Natural killer cell (primary cell): ENCODE measurements at places on chromosomes 6 and 20.

DNA sequence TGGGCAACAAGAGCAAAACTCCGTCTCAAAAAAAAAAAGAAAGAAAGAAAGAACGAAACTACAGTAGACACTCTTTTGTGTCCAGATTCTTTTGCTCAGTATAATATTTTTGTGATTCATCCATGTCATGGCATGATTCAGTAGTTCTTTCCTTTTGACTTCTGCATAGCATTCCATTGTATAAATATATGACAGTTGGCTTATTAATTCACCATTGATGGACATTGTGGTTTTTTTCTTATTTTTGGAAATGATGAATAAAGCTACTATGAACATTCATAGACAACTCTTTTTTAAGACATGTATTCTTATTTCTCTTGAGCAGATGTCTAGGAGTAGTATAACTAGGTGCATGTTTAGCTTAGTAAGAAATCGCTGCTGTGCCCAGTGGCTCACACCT, 10.3 kb upstream of the IER3 start:
- no peak for DNase-seq

GRCh38 chr6:108755257-108756240, 92.7 kb upstream of the ARMC2 start:
- DNase-seq, result no peak

GRCh38 chr6:23620911-23621401, 505.1 kb upstream of the NRSN1 start:
- DNase-seq, result no peak

DNA sequence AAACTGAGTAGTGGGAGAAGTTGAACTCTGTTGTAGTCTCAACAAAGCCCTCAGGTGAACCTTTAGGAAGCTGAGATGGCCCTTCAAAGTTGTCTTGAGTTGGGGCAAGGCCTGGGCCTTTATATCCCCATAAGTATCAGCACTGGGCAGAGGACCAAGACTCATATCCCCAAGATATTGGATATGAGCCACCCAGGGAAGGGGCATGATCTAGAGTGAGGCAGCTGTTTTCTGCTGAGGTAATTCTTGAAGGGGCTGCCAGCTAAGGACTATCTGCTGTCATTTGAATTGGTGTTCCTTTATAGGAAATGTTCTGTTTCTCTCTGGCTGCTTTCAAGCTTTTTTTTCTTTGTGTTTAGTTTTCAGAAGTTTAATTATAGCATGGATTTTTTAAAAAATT, 140.7 kb upstream of the FLRT3 start:
- DNase-seq, result no peak

GRCh38 chr6:111685526-111685925, 79.8 kb upstream of the TRAF3IP2 start:
- no peak for DNase-seq

DNA sequence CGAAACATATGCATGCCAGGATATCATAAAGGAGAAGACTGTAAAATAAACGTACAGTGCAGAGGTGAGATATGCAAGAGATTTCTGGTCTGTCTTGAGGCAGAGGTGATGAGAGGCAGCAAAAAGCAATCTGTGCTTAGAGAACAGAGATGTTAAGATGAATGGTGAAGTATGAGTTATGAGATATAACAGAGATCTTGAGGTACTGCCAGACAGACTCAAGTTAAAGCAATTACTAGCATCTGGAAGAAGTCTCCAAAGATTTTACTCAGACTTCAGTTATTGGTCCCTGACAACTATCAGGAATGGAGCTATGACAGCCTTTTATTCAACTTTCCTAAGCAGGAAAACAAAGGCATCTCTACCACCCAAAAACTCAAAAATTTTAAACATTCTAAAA, 122.8 kb upstream of the DST start:
- no peak for DNase-seq

DNA sequence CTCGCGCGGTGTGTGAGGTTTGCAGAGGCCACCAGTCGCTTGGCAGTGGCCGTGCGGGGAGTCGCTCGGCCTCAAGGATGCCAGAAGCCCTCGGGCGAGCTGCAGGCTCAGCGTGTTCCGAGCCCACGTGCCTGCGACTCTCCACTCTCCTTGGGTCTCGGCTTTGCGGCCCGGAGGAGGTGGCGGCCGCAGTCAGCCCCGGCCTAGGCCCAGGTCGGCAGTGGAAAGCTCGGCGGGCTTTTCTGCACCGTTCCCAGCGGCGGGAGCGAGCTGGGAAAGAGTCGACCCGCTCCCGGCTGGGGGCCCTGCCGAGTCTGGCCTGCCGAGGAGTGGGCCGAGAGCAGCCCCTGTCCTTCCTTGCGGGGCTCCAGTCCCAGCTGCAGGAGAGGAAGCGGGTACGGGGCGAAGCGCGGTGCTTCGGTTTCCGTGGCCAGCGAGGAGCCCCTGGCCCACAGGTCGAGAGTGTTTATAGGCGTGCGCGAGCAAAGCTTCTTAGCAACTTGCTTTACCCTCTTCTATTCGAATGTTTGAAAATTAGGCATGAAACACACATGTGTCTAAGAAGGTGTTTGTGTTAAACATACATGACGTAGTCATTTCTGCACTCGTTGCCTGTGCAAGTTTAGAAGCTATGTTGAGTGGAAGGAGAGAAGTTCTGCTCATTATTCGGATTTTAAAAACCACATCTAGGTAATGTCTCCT, 5.6 kb downstream of the FOXC1 start:
- DNase-seq, result no peak

- DNase-seq, result no peak
These were observed 94.4 kb downstream of the TOX2 start for GRCh38 chr20:44008806-44009678.

DNA sequence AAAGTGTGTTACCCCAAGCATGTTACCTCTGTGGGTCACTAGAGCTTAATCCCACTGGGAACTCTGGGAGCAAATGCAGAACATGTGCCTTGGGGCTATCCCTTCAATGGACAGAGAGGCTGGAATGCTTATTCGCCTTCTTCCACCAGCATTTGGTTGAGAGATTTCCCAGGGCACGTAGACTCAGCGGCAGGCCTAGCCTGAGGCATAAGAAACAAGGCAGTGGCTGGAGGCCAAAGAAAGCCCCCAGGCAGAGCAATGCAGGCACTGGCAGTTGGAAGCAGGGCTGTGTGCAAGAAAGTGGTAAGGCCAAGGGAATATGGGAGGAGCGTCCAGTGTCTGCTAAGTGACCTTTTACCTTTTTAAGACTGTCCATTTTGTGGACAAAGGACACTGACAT, 114.0 kb upstream of the FLRT3 start:
- no peak for DNase-seq

GRCh38 chr20:54174457-54175175, 830 bp upstream of the CYP24A1 start:
- DNase-seq, result no peak

- DNase-seq, result no peak
These were observed 139.8 kb downstream of the SOX4 start for GRCh38 chr6:21733311-21733710.
